ENCODE measurements at places on chromosomes 6 and 20.

DNA sequence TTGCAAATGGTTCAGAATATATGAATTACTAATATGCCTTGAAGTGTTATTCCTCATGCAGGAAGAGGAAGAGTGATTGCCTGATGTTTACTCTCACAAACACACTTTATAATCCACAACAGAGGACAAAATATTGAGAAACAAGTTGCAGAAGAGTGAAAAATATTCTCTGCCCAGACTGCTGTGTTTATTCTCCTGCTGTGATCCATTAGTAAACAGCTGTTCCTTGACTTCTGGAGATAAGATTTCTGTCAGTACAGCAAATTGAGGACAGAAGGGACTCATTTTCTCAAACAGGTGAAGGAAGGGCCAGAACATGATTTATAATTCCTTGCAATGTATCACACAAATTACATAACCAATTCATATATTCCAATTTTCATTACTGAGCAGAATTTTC is 148.0 kb downstream of the EPM2A start:
- no peak for DNase-seq

GRCh38 chr20:50551288-50551687 is 41.1 kb downstream of the PTPN1 start:
- DNase-seq, result no peak

- no peak for DNase-seq
Measured at GRCh38 chr20:34110025-34110744, 1.9 kb downstream of the EIF2S2 start.

DNA sequence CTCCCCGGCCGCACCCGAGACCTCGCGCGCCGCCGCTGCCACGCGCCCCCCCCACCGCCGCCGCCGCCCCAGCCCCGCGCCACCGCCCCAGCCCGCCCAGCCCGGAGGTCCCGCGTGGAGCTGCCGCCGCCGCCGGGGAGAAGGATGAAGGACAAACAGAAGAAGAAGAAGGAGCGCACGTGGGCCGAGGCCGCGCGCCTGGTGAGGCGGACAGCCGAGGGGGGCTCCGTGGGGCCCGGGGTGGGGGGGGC is 426 bp downstream of the ASXL1 start:
- no peak for DNase-seq

GRCh38 chr20:37282556-37282955 is 6.9 kb upstream of the MANBAL start:
- DNase-seq, result peak; percentile 16

DNA sequence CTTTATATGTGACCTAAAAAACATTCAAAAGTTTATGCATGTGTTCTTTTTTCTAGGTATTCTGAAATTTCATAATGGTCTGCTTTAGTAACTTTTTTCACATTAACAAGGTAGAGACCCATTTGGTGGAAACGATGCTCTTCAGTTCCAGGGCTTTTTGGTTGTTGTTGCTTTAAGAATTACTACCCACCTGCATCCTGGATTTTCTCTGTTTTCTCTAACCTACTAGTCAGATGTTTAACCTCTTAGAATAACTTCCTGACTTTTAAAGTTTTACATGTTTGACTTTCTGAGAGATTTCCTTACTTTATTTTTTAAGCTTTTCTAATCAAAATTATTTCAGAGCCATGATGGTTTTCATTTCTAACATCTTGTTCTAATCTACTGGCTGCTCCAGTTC is 14.9 kb downstream of the TULP4 start:
- DNase-seq, result no peak

- DNase-seq, result peak; percentile 82
Measured at GRCh38 chr20:19757487-19758132, 448 bp upstream of the RIN2 start.

DNA sequence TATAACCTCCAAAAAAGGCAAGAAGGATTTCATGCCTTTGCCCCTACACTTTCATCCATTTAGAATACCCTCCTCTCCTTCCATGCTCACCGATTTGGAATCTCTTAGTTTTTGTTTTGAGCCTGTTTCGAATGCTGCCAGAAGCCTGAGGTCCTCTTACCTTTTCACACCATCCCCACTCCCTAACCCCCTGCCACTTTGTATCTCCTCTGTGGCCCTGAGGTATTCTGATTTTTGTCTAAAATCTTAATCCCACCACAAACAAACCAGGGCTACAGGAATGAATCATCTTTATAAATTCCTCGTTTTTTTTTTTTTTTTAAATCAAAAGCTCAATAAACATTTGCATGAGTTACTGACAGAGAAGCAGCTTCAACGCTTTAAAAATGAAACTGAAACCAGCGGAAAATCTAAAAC is 1.6 kb upstream of the RPS12 start:
- DNase-seq, result no peak

- DNase-seq, result no peak
Measured at GRCh38 chr6:150490586-150490985, 109.1 kb upstream of the PLEKHG1 start.

DNA sequence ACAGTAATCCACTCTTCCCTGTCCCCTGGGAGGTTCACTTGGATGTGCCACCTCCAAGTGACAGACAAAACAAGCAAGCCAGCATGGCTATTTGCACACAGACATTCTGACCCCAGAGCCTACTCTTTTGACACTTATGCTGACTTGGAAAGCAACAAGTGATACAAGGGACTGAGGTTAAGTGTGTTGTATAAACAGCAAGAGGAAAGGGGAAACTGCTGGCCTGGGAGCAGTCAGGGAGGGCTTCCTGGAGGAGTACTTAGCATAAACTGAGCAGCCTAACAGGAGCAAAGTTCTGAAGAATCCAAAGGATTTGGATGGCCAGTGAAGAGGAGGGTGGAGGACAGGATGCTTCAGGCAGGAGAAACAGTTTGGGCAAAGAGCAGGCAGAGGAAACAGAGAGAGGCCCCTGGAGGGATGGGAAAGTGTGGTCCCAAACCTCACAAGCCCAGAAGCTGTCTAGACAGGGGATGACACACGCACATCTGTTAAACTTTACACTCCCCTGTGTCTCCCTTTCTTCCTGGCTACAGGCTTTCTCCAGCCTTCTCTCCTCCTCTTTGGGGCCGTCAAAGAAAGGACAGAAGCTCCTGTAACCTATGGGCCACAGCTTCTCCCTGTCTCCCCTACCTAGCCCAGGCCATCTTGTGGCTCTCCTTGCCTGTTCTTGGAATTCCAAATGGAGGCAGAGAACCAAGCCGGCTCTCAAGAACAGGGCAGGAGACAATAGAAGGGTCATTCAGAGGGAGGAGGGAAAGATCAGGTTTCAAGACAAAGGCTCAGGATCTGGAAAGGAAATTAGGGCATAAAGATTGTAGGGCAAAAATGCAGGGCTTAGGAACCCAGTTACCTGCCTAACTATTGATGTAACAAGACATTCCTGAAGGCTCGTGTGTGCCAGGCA is 19.3 kb downstream of the SULF2 start:
- DNase-seq, result no peak
